Osteoblast (primary cell): ENCODE measurements at places on chromosomes 7 and 10.

GRCh38 chr7:91789558-91789957 is 90.9 kb downstream of the MTERF1 start:
- DNase-seq: no peak

- DNase-seq: no peak
Observed at GRCh38 chr10:103246324-103246723, 637 bp downstream of the RPEL1 start.

DNA sequence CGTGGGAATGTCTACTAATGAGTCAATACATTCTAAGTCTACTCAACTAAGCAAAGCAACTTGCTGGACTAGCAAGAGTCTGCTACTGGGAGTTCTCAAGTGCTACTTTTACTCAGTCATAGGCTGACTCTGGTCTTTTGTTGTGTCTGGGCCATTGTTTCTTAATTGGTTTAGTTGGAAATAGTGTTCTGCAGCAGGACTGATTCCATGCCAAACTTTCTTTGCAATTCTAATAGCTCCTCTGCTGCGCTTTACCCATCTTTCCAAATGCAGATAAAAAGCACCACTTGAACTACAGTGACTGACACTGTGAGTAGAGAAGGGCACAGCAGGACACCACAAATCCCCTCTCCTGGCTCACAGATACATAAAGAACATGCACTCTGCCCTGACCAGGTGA is 125.7 kb downstream of the CD36 start:
- DNase-seq: no peak

- no peak for DNase-seq
Observed at GRCh38 chr7:150737265-150738055, at the start of gene GIMAP5. GIMAP5 (plus strand) TSS chr7:150737418; CDS start chr7:150740885, 3,467 bp downstream.

GRCh38 chr7:92437956-92438491 is 9.3 kb upstream of the GATAD1 start:
- no peak for DNase-seq

- no peak for DNase-seq
Observed at GRCh38 chr10:398954-399353, 263.7 kb downstream of the ZMYND11 start.

DNA sequence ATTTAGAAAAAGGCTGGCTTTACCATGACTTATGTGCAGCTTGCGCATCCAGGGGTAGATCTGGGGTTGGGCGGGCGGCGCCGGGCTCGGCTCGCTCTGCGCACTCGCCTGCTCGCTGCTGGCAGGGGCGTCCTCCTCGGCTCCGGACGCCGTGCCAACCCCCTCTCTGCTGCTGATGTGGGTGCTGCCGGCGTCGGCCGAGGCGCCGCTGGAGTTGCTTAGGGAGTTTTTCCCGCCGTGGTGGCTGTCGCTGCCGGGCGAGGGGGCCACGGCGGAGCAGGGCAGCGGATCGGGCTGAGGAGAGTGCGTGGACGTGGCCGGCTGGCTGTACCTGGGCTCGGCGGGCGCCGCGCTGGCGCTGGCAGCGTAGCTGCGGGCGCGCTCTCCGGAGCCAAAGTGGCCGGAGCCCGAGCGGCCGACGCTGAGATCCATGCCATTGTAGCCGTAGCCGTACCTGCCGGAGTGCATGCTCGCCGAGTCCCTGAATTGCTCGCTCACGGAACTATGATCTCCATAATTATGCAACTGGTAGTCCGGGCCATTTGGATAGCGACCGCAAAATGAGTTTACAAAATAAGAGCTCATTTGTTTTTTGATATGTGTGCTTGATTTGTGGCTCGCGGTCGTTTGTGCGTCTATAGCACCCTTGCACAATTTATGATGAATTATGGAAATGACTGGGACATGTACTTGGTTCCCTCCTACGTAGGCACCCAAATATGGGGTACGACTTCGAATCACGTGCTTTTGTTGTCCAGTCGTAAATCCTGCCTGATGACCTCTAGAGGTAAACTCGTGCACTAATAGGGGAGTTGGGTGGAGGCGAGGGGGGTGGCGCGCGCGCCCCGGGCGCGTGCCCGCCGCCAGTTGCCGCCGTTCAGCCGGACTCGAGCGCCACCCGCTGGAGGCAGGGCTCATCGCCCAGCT is at the start of gene HOXA5:
Gene HOXA5, minus strand, starts transcription at position 659 of the 927 bp plus-strand sequence. Its CDS starts 74 bp downstream, at position 585.
- peak; percentile 96 for DNase-seq

DNA sequence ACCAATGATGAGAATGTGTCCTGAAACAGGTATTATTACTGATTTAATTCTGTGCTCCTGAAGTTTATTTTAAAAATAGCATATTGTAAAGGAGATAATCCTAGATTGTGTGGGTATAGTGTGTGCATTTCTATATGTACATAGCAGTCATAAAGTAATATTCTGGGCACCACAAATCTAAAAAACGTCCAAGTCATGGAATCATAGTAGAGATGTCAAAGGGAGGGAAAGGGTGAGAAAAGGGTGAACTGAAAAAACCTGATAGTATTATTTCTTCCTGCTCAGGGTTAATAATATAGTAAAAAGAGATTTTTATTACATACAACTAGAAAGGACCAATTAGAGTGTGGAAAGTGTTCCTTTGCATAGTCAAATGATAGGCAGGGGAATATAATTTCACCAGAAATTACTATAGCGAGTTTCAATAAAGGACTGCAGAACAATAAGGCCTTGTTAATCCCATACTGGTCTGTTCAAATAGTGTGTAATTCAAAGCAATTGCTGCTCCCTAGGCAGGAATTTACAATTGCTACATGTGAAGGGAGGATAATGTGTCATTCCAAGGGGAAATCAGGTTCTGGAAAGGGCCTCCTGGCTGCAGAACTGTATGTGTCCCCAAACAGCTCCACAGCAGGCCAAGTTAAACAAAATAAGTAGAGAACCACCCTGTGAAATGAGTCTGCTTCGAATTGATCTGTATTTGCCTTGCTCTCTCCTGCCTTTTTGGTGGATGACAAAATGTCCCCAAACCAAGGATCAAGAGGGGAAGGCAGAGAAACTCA is 42.5 kb upstream of the KMT2E start:
- DNase-seq: peak; percentile 14

GRCh38 chr10:57657164-57657765 is 610.4 kb downstream of the IPMK start:
- DNase-seq: peak; percentile 71

GRCh38 chr7:39300276-39300675 is 265.9 kb upstream of the YAE1 start:
- no peak for DNase-seq
